ENCODE measurements at places on chromosomes 5 and 9. TPM values are rescaled to one million over a fixed set of nuclear protein-coding genes. Genes with fewer than 3 reads are reported as not detected.

DNA sequence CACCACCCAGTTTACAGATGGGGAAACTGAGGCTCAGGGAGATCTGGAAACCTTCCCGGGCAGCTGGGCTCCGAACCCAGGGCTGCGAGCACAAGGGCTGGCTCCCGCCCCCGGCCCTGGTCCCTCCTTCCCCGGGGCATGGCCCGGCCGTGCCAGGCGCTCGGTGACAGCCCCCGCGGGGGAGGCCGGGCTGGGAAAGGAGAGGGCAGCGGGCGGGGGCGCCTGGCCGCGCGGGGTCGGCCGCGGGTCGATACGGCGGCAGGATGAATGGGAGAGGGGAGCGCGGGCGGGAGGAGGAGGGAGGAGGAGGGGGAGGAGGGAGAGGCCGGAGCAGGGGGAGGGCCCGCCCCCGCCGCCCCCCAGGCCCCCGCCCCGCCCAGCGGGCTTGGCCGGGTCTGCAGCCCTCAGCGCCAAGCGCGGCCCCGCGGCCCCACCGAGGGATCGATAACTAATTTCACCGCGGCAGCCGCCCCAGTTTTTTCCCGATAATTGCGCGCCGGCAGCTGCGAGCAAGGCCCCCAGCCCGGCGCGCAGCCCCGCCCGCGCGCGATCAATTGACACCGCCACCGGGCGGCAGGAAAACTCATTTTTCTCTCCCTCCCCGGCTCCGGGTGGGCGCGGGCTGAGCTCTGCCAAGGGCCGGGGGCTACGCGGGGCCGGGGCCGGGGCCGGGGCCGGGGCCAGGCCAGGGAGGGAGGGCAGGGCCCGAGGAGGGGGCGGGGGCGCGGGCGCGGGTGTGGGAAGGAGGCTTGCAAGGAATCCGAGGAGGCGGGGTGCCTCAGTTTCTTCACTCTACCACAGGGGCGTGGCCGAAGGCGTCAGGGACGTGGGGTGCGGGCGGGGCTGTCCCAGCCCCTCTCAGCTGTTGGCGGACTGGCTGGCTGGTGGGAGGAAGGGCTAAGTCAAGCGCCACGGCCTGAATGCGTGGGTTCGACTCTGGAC, 52.1 kb downstream of the C9orf50 start:
- DNase-seq, result peak; percentile 21

- DNase-seq, result no peak
Measured at GRCh38 chr5:59548807-59549357, 344.6 kb downstream of the PDE4D start.

DNA sequence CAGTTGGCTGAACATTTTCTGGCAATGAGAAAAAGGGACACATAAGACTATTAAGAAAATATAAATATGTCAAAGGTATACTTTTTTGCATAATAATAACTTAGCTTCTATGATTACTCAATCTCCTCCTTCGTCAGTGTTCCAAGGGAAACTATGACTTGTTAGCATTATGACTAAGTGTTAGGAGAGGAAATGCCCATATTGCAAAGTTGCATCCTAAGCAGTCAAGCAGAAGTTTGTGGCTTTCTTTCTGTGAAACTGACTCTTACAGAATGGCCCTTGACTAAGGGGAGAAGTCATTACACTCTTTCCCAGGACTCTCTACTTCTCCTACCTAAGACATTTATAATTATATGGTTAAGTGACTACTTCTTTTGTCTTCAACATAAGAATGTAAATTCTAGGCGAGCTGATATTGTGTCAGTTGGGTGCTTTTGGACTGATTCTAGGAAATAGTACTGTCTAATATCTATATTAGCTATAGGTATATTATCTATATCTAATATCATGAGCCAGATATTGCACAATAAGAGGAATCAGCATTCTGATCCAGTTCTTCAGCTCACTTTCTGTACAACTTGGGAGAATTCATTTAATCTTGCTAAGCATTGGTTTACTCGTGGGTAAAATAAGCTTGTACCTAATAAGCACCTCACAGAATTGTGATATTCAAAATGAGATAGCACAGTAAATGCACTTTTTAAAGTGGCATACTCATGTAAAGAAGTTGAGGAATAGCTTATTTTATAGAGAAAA, 16.4 kb upstream of the SPINK6 start:
- peak; percentile 80 for DNase-seq

DNA sequence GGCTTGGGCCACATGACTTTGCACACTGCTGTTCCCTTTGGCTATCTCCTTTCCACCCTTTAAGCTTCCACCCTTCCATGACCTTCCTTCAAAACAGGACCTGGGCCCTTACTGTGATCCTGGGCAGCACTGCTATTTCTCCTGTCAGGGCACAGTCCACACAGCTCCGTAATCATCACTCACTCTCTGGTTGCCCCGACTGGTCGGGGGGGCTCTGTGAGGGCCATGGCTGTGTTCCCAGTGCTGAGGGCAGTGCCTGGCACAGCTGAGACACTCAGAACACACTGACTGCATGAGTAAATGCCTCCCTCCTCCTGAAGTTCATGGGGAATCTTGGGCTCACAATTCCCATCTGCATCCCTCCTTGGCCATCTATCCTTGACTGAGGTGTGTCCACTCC, 12.2 kb downstream of the TRAF1 start:
- DNase-seq, result no peak

- peak; percentile 63 for DNase-seq
Measured at GRCh38 chr9:73270967-73271721, 119.5 kb downstream of the ANXA1 start.

DNA sequence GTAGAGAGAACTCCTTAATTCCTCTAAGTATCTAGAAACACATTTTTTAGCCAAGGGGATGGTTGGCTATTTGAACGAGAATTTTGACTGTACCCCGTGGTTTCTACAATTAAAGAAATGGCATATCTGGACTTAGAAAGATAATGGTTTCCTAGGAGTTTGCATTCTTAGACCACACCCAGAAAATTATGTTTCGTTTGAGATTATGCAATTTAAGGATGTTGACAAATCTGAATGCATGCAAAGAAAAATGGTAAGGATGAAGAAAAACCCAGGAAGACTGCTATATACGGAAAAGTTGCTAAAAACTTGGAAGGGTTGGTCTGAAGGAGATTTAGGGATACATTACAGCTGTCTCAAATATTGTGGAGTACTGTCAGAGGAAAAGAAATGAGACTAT, 538.5 kb upstream of the WWC1 start:
- DNase-seq, result no peak

DNA sequence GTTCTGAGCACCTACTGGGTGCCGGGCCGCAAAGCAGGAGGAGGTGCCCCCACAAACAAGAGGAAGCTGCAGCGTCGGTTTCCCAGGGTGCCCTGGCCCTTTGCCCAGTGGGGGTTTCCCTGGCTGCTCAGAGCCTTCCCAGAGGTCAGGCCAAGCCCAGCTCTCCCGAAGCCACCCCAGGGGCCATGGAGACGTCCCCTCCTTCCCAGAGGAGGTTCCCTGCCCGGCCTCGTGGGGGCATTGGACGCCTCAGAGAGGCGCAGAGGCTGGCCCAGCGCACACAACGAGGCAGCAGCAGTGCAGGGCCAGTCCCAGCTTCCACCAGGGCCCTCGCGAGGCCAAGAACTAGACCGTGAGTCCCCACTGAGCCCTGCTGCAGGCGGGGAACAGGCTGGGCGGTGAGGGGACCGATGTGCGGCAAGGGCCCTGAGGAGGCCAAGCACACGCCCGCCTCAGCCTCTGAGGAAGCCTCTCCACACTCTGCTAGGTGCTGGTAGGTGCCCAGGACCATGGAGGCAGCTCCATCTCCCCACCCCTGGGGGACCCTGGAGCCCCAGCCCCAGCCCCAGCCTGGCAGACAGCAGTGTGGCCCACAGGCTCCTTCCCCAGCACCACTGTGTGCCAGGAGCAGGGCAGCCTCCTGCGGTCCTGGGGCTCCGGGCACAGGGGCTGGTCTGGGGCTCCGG, 7.0 kb downstream of the DIPK1B start:
- DNase-seq, result peak; percentile 54

DNA sequence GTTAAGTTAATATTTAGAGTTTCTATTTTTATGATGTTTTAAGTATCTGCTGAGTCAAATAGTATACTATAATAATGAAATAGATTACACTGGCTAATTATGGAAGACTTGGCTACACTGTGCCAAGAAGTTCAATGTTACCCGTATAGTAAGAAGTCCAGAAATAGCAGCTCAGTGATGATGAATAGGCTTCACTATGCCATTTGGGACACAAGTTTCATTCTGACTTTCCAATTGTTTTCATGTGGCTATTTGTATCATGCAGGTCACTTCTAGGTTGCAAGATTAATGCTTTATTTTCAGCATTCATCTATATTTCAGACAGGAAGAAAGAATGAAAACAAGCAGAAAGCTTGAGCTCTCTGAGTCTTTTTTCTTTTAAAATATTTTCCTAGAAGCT, 194.5 kb upstream of the RIOK2 start:
- no peak for DNase-seq

DNA sequence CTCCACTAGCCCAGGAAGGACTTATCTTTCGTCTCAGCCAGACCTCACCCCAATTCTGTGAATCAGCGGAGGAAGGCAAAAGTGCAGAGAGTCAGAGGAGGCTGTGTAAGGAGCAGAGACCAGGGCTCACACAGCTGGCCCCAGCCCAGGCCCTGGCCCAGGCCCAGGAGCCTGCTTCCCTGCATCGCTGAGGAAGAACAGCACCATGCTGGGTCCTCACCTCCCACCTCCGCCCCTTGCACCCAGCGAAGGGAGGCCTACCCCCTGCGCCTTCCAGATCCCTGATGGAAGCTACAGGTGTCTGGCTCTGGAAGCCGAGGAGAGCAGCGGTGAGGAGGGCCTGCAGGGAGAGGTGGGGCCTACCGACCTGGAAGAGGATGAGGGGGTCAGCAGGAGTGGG, 22.3 kb upstream of the SYNPO start:
- DNase-seq, result no peak

DNA sequence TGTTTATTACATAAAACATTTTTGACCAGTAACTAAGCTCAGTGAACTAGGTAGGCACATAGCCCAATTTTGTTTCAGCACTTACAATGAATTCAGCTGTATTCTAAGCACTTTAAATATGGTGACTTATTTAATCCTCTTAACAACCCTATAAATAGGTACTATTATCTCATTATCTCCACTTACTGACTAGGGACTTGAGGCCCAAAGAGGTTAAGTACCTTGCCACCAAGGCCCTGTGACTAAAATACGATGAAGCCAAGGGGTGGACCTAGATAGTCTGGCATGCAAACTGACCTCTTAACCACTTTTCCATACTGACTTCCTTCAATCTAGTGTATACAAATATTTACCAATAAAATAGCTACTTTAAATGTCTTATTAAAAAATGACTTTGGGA, 266.4 kb downstream of the ZNF608 start:
- DNase-seq, result no peak

DNA sequence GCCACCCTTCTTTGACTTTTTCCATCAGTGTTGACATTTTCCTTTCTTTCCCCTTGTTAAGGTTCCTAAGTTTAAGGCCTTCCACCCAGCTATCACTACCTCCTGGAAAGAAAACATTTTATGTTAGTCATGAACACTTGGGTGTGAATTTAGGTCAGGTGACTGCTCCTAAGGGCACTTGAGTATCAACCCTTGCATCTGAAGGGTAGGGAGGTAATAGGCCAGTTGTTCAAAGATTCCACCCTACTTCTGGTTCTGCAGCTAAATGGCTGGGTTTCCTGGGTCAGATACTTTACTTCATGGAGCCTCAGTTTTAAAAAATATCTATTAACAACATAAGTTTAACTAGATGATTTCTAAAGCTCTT, 49.1 kb upstream of the OSMR start:
- DNase-seq, result no peak

DNA sequence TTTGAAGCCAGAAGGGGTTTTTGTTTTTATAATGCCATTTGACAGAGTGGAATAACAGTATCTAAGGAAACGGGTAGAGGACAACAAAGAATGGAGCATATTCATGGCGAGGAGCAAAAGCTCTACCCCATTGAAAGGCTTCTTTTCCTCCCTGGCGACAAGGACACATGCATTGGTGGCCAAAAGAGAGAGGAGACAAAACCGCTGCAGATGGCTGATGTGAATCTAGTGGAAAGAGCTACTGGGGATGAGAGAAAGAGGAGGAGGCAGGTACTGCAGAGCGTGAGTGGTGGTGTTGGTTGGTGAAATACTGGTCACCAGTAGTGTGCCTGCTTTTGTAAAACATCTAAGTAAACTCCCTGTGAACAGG, 491 bp downstream of the APC start:
- DNase-seq, result peak; percentile 34

DNA sequence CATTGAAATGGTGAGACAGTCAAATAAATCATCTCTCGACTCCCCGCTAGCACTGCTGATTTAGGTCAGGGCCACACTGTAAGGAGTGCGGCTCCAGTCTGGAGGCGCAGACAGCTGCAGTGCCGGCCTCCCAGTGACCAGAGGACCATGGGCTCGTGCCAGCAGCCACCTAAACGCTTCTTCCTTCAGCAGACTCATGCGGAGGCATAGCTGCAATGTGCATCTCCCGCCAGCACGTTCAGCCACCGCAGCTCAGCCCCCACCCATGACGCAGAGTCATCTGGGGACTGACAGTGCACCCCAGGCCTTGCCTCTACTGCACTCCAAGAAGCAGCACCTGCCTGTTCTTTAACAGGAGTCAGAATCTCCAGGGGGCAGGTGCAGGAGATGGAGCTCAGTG, 13.6 kb upstream of the MAPK9 start:
- DNase-seq, result no peak

- DNase-seq, result no peak
Measured at GRCh38 chr9:74083681-74084433, 413.3 kb upstream of the RORB start.

DNA sequence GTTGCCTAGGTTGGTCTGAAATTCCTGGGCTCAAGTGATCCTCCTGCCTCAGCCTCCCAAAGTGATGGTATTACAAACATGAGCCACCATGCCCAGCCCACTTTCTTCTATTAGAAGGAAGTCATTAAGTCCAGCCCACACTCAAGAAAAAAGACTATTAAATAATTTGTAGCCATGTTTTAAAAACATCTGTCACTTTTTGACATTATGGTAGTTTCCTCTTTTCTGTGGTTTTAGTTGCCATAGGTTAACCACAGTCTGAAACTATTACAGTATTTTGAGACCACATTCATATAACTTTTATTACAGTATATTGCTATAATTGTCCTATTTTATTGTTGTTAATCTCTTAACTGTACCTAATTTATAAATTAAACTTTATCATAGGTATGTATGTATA, 31.9 kb upstream of the C5orf24 start:
- DNase-seq, result no peak

Gene HMCN2
- 1.0 TPM for total RNA-seq

Gene PHF24
- not detected for total RNA-seq

Gene CNTNAP3B
- total RNA-seq, result 87.2 TPM

Gene CCNJL
- 10.4 TPM for total RNA-seq

Gene SLC34A1
- total RNA-seq, result not detected

Gene NDUFS4
- total RNA-seq, result 87.8 TPM

Gene PCDHGA7
- 1.3 TPM for total RNA-seq

Gene PTCD2
- total RNA-seq, result 6.0 TPM

Gene CNTLN
- total RNA-seq, result 11.3 TPM

Gene ARAP3
- total RNA-seq, result 65.8 TPM

Data from dermis blood vessel endothelial cell (primary cell).